ENCODE measurements at places on chromosomes 2 and 18.

DNA sequence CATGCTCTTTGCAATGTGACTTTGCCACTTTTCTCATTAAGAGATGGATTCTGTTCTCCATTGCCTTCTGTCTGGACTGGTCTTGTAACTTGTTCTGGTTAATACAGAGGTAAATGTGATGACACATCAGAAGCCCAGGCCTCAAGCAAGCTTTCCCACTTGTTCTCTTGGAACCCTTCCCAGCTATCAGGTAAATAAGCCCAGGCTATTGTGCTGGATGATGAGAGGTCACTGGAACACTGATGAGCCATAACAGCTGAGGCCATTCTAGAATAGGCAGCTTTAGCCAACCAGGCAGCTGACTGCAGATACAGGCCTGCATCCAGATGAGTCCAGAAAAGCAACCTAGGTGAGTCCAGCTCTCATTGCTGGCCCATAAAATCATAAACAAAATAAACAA is 1007.0 kb upstream of the ACVR2A start:
- H3K4me3 ChIP-seq = no peak overlapping the region
- H3K27me3 ChIP-seq = no peaks in the 10 kb centered on the region
- no peak overlapping the region for H3K27ac ChIP-seq
- H3K4me1 ChIP-seq = no peaks in the 10 kb centered on the region
- no peak for DNase-seq

GRCh38 chr2:74835831-74836674 is 2.1 kb downstream of the HK2 start:
- H3K36me3 ChIP-seq = peaks cover 51% of the 10 kb centered on the region
- peaks cover 66% of the 10 kb centered on the region for H3K4me1 ChIP-seq
- H3K4me3 ChIP-seq = peak overlapping the region; percentile 96
- H3K27me3 ChIP-seq = no peaks in the 10 kb centered on the region
- DNase-seq = no peak

- H3K4me3 ChIP-seq = peak overlapping the region; percentile 27
- peak; percentile 30 for DNase-seq
- peak overlapping the region; percentile 81 for H3K27ac ChIP-seq
- peaks cover 89% of the 10 kb centered on the region for H3K27me3 ChIP-seq
- peaks cover 9% of the 10 kb centered on the region for H3K36me3 ChIP-seq
Observed at GRCh38 chr2:176080540-176081375, 3.0 kb downstream of the EVX2 start.

GRCh38 chr18:39751161-39751560 is 2185.6 kb upstream of the CELF4 start:
- DNase-seq = no peak
- no peak overlapping the region for H3K27ac ChIP-seq
- no peaks in the 10 kb centered on the region for H3K27me3 ChIP-seq

DNA sequence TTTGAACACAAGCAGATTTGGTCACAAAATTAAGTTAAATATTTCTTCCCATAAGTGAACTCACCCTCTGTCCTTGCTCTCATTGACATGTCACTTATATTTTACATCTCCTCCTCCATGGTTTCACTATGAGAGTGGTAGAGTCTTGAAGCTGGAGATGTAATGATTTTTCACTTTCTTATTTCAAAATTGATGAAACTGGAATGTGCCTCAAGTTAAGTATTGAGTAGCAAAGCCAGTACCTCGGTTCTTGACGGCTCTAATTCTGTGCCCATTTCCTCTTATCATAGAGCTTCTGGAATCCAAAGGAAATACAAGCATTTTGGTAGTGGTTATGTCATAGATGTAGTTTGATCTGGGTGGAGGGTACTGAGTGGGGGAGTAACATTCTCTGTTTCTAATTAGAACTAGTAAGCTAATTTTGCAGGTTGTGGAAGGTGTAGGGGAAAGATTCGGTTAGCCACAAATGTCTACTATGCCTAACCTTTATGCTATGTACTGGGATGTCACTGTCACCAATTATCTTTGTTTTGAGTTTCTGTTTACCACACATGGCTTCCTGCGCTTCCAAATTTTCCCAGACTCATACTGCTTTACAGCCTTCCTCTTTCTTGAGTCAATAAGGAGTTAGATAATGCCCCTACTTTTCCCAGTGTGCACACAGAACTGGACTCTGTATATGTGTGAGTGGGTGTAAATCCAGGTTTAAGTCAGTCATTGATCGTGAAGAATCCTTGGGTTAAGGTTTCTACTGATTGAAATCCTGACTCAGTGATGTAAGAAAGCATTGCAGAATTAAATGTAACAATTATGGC is 96.8 kb downstream of the DIS3L2 start:
- H3K4me1 ChIP-seq = peaks cover 53% of the 10 kb centered on the region
- H3K27me3 ChIP-seq = no peaks in the 10 kb centered on the region
- DNase-seq = no peak
- peak overlapping the region; percentile 85 for H3K27ac ChIP-seq
- no peak overlapping the region for H3K4me3 ChIP-seq

- no peak overlapping the region for H3K27ac ChIP-seq
- H3K36me3 ChIP-seq = peaks cover 95% of the 10 kb centered on the region
- no peaks in the 10 kb centered on the region for H3K27me3 ChIP-seq
- no peak overlapping the region for H3K4me3 ChIP-seq
- peaks cover 2% of the 10 kb centered on the region for H3K4me1 ChIP-seq
- DNase-seq = peak; percentile 12
Observed at GRCh38 chr2:239964399-239965185, 60.5 kb downstream of the NDUFA10 start.

DNA sequence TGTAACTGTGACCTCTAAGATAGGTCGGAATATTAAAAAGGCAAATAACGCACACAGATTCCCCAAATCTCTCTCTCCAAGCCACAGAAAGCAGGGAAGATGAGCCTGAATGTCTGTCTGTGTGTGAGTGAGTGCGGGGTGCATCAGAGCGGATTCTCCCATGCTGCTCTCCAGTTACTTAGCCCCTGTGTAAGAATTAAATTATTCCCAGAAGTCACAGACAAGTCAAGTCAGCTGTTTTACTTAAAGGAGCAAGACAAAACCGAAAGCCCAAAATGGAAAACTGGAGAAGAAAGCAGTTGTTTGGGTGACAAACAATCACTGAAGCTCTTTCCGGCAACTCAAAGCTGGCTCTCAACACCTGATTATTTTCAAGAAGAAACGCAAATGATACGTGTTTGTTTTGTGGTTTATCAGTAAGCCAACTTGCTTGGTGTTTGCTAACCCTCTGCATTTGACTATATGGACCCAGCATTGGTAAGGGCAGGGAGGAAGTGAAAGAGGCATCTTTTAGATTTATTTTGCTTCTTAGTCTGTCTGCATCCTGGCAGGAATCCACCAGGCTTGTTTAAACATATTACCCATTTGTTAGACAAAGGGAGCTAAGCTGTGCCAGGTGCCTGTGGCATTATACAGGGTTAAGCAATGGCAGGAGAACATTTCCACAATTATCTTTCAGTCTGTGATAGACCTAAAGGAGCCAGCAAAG is 121.5 kb upstream of the CREB1 start:
- no peak overlapping the region for H3K4me3 ChIP-seq
- H3K27me3 ChIP-seq = no peaks in the 10 kb centered on the region
- no peak overlapping the region for H3K27ac ChIP-seq
- H3K4me1 ChIP-seq = peaks cover 1% of the 10 kb centered on the region

- no peak overlapping the region for H3K27ac ChIP-seq
- no peaks in the 10 kb centered on the region for H3K4me1 ChIP-seq
- no peak overlapping the region for H3K4me3 ChIP-seq
- no peaks in the 10 kb centered on the region for H3K36me3 ChIP-seq
- H3K27me3 ChIP-seq = peaks cover 37% of the 10 kb centered on the region
- no peak for DNase-seq
Observed at GRCh38 chr2:72851333-72851732, 25.5 kb upstream of the EXOC6B start.

DNA sequence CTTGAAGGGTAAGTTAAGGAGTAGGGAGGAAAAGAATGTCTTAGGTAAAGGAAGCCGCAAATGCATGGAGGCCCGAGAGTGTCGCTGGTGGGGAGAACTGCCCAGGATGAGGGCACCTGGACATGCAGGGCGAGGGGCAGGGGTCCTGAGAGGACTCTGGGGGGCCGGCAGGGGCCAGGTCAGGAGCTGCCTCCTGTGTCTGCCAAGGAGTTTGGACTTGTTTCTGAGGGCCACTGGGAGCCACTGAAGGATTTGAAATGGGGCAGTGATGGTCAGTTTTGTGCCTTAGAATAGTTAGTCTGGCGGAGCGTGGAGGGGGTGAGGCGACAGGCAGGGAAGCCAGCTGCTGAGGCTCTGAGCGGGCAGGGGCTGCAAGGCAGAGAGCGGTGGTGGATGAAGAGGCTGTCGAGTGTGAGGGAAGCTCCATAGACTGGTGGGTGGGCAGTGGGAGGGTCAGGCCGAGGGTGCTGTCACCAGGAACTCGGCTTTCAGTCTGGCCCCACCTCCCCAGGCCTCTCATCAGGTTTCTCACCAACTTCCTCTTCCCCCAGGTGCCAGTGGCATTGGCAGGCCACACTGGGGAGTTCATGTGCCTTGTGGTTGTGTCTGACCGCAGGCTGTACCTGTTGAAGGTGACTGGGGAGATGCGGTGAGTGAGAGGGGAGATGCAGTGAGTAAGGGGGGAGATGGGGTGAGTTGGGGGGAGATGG is 14.7 kb upstream of the SLC4A3 start:
- peak overlapping the region; percentile 64 for H3K27ac ChIP-seq
- H3K4me3 ChIP-seq = no peak overlapping the region
- DNase-seq = no peak
- H3K36me3 ChIP-seq = peaks cover 75% of the 10 kb centered on the region

DNA sequence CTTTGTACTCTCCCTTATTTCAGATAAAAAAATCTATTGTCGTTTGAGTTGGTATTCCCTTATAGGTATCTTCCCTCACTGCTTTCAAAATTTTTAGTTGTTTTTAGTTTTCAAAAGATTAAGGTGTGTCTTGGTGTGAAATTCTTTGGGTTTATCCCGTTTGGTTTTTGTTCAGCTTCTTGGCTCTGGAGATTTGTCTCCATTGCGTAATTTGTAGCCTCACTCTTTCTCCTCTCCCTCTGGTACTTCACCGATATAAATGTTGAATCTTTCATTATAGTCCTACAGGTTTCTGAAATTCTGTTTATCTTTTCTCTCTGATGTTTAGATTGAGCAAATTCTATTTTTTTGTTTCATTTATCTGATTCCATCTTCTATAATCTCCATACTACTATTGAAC is 113.8 kb upstream of the HS6ST1 start:
- H3K27ac ChIP-seq = no peak overlapping the region
- no peaks in the 10 kb centered on the region for H3K36me3 ChIP-seq
- H3K4me3 ChIP-seq = no peak overlapping the region

GRCh38 chr2:241896746-241897201 is 27.2 kb downstream of the RTP5 start:
- no peak for DNase-seq
- peaks cover 26% of the 10 kb centered on the region for H3K36me3 ChIP-seq
- H3K4me3 ChIP-seq = peak overlapping the region; percentile 20
- H3K4me1 ChIP-seq = peaks cover 11% of the 10 kb centered on the region
- H3K27ac ChIP-seq = peak overlapping the region; percentile 87

DNA sequence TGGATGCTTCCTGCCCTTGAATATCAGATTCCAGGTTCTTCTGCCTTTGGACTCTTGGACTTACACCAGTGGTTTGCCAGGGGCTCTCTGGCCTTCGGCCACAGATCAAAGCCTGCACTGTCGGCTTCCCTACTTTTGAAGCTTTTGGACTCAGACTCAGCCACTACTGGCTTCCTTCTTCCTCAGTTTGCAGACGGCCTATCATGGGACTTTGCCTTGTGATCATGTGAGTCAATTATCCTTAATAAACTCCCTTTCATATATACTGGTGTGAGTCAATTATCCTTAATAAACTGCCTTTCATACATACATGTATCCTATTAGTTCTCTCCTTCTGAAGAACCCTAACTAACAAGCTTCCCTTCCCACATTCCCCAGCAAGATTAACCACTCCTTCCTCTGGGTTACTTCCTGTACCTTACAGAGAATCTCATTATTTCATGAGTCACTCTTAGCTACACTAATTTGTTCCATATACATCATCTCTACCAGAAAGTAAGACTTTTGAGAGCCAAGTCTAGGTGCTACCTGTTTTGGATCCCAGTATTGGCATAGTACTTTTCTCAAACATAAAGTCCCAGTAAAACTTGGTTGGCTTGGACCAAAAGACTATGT is 31.3 kb upstream of the LRATD1 start:
- no peak overlapping the region for H3K27ac ChIP-seq
- no peaks in the 10 kb centered on the region for H3K4me1 ChIP-seq
- no peak overlapping the region for H3K4me3 ChIP-seq
- H3K27me3 ChIP-seq = no peaks in the 10 kb centered on the region

GRCh38 chr2:178450524-178450773 is 526 bp downstream of the PRKRA start:
- peaks cover 53% of the 10 kb centered on the region for H3K36me3 ChIP-seq
- no peak for DNase-seq
- H3K27me3 ChIP-seq = no peaks in the 10 kb centered on the region
- peak overlapping the region; percentile 88 for H3K4me3 ChIP-seq
- peak overlapping the region; percentile 95 for H3K27ac ChIP-seq
- peaks cover 34% of the 10 kb centered on the region for H3K4me1 ChIP-seq

- H3K27ac ChIP-seq = no peak overlapping the region
- H3K4me3 ChIP-seq = no peak overlapping the region
- peaks cover 3% of the 10 kb centered on the region for H3K4me1 ChIP-seq
- H3K27me3 ChIP-seq = peaks cover 9% of the 10 kb centered on the region
- no peaks in the 10 kb centered on the region for H3K36me3 ChIP-seq
Observed at GRCh38 chr2:119645173-119645855, 33.7 kb upstream of the TMEM177 start.

DNA sequence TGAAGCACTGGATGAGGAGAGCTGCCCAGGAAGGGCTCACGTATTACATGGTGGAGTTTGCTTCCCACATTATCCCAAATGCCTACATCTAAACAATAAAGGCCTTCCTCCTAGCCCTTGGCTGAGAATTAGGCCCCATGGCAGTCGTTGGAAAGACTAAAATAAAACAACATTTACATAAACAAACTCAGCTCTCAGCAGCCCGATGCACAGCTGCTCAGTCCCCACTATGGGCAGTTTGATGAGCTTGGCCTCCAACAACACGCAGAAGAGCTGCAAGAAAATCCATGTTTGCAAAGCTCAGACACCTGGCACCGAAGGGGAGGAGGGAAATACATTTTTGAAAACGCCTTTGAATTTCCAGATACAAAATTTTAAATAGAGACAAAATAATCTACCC is 352.4 kb downstream of the EIPR1 start:
- H3K4me1 ChIP-seq = no peaks in the 10 kb centered on the region
- H3K4me3 ChIP-seq = no peak overlapping the region
- H3K36me3 ChIP-seq = no peaks in the 10 kb centered on the region
- DNase-seq = no peak

All from activated T-cell treated with anti-CD3 and anti-CD28 coated beads, Interleukin-2, amount 50 U/mL, for 24 hours (primary cell).